ENCODE measurements at places on chromosomes 4 and X.

DNA sequence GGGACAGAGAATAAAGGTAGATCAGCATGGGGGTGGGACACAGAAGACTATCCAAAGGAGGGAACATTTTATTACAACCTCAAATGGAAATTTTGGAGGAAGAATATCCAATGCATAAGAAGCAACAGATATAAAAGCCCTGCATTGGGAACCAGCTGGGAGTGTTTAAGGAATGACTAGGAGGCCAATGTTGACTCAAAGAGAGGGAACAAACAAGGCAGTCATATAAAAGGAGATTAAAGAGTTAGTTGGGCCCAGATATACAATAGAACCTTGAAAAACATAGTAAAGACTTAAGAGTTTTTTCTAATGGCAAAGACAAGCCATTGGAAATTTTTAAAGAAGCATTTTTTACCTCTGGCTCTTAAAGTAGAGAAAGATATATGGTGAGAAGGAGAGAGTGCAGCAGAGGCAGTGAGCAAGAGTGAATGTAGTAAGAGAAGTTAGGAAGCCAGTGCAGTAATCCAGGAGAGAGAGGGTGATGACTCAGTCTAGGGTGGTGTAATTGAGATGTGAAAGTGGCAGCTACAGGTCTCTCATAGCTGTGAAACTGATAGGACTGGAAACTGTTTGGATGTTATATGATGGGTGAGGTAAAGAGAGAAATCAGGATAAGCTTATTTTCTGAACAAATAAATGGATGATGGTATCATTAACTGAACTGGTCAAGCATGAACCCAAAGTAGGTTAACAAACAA is 182.2 kb upstream of the ATOH1 start:
- no peak for DNase-seq

- no peak for DNase-seq
These were observed 51.8 kb downstream of the TMEM131L start for GRCh38 chr4:153518001-153518400.

DNA sequence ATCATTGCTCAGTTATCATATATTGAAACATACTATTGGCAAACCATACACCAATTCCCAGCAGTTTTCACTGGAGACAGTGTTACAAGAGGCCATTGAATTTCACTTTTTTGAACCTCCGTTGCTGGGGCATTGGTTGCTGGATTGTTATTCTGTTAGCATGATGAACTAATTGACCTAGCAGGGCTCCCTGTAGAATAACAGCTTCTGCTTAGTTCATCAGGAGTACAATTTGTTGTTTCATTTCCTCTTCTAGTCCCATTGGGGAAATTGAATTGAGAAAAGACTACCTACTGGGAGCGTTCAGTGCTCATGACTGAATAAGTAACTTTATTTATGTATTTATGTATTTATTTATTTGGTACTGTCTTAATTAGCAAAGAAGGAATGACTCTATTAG is 151.6 kb downstream of the SLIT2 start:
- no peak for DNase-seq

DNA sequence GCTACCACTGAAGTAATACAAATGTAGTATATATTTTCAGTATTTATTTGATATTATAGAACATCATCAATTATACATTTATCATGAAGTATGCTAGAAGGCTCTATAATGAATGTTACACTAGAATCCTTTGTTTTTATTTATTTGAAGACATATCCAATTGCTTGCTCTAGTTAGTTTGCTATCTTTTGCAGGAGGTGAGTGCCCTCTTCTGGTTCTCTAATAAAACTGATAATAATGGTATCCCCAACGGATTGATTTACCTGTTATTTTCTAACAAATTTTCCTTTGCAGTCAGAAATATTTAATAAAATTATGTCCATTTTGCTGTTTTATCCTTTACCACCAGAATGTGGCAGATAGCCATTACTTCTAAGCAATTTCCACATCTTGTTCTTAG is 274.3 kb upstream of the TACR3 start:
- no peak for DNase-seq

GRCh38 chrX:131633285-131633917 is 89.5 kb downstream of the OR13H1 start:
- DNase-seq = peak; percentile 59

DNA sequence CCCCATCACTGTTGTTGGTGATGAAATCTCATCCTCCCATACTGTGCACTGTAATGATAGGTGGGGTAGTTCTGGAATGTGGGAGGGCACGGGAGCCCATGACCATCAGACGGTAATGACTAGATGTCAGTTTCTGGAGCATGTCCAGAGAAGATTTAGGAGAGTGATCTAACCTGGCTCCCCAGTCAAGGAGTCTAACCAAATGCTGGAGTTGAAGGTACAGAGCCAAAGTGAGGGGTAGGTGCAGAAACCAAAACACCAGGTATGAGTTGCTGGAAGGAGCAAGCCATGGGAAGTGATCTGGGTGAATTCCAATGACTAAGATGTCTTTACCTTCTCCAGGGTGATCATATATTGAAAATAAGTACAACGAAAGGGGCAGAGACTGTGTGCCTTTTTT is 296.9 kb downstream of the INPP4B start:
- DNase-seq = no peak

GRCh38 chrX:12467321-12467720 is 323.9 kb upstream of the PRPS2 start:
- no peak for DNase-seq

- DNase-seq = no peak
These were observed 1504.5 kb upstream of the PCDH10 start for GRCh38 chr4:131644619-131645018.

DNA sequence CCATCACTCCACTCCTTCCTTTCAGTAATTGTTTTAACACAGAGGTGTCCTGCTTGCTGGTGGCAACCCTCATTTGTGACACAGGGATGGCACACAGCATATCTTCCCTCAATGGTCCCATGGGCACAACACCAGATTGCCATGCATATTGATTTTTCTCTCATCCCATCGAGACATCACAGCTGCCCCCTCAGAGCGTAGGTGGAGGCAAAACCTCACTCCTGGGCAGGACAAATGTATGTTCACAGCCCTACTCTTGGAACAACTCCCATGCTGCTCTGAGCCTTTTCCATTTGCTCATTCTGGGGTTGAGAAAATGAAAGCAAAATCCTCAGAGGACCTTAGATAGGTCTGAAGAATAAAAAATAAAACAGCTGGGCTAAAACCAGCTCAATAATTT is 172.2 kb downstream of the GABRB1 start:
- DNase-seq = no peak

DNA sequence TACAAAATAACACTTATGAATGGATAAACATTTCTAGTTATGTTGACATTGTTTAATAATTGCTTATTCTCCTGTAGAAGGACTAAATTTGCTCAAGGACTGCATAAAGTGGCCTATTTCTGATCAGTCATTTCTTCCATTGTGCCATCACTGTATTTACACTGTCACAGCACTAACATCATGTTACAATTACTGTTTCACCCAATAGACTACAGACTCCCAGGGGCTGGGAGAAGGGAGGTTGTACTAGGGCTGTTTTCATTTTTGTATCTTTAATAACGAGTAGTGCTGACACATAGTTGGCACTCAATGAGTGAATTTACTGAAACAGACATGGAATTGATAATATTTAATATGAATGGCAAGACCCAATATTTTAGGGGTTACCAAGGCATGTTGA is 139.5 kb downstream of the SLC10A7 start:
- DNase-seq = peak; percentile 17

DNA sequence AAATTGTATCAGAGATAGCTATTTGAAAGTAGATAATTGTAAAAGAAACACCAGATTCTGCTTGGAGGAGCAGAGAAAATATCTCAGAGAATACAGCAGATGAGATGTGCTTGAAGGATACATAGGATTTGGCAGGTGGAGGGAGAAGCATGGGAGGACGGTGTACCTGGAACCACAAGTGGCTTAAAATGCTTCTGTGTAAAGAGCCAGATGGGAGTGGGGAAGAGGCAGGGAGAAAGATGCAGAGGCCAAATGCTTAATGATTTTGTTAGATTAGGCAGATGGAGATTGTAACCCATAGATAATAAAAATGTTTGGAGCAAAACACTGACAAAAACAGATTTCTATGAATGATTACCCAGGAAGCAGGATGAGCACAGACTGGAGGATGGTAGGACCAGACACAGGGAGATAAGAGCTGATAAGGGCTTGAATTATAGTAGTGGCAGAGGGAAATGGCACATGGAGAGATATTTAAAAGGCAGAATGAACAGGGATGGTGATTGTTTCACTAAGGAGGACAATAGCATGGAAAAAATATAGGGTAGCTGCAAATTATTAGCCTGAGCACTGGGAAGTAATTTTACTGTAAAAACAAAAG is 145.7 kb upstream of the TBC1D9 start:
- no peak for DNase-seq

DNA sequence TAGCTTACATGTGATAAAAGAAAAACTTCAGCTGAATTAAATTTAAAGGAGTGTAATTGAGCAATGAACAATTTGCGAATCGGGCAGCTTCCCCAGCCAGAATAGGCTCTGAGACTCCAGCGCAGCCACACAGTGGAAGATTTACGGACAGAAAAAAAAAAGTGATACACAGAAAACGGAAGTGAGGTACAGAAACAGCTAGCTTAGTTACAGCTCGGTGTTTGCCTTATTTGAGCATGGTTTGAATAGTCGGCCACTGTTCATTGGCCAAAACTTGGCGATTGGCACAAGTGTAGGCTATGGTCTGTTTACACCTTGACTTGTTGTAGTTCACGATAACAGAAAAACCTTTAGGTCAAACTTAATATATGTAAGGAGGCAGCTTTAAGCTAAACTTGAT is 16.7 kb upstream of the SUPT20HL1 start:
- no peak for DNase-seq

GRCh38 chr4:133600008-133600407 is 450.9 kb downstream of the PCDH10 start:
- no peak for DNase-seq

DNA sequence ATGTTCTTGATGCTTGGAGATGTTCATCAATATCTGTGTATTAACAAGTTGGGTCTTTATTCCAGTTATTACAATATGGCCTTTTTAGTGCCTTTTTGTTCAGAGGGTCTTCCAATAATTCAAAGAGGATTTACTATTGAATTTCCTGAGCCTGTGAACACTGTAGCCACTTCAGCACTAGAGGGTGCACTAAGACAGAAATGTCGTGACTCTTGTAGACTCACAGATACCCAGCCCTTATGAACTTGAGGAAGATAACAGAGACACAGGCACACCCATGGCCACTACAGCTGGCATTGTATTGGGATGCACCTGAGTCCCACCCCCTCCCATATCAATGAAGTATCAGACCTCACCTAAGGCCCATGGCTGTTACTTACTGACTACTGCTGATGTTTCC is 54.4 kb upstream of the ACTRT1 start:
- no peak for DNase-seq

- no peak for DNase-seq
These were observed 466.1 kb downstream of the ADGRL3 start for GRCh38 chr4:61666244-61666643.

DNA sequence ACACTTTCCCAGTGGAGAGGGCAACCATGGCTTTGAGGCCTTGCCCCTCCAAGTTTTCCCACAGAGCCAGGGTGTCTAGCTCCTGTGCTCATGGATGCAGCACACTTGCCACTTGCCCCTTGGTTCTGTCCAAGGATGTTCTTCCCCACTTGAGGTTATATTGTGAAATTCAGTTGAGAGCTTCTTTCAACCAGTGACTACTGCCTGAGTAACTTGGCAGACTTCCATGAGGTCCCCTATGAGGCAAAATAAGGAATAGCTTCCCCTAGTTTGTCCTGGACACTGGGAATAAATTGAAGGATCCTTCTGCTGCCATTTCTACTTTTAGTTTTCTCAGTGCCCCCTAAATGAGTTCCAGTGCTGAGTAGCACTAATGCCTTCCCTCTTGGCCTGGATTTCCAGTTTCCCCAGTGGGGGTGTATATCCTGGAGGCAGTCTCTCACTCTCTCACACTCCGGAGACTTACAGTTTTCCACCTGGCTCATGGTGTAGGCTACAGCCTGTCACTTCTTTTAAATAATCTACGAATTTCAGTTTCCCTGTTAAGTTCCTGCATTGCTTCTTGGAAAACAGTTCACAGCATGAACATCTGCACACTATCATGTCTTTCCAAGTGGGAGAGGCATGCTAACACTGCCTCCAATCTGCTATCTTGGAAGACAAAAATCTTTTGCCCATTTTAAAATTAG is 36.4 kb upstream of the ADH4 start:
- no peak for DNase-seq

DNA sequence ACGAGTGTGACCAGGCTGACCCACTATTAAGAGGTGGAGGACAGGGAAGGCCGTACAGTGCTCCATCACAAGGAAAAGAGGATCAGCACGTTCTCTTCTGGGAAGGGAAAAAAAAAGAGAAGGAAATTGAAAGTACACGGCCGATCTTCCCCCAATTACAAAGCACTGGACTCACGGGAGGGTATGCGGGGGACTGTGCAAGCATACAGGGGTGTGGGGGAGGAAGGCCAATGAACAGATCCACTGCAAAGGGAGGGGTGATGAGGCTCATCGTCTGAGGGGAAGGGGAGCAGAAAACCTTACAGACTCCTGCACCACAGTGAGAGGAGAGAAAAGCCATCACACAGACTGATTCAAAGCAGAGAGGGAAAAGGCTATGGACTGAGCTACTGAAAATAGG is 1.1 kb downstream of the ELK1 start:
- DNase-seq = no peak

- DNase-seq = no peak
These were observed 1.2 kb upstream of the NEUROG2 start for GRCh38 chr4:112517067-112517634.

- DNase-seq = no peak
These were observed 32.0 kb upstream of the SMARCAD1 start for GRCh38 chr4:94175553-94176261.

GRCh38 chrX:44765556-44765955 is 78.3 kb upstream of the DUSP21 start:
- DNase-seq = no peak

DNA sequence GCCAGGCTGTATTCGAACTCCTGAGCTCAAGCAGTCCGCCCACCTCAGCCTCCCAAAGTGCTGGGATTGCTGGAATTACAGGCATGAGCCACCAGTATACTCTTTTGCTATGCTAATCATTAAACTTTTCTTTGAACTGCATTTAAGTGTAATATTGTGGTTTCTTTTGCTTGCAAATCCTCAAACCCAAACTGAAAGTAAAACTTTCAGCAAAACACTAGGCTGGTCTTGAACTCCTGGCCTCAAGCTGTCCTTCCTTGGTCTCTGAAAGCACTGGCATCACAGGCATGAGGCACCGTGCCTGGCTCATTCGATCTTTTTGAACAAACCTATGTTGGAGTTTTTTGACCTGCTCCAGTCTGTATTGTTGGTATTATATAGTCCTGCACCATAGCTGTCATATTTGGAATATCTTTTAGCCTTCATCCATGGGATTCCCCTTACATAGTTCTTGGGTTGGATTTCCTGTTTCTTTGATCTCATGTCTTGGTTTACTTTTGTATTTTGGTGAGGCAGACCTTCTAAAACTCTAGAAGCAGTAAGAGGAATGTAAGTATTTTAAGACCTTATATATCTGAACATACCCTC is 34.1 kb downstream of the MOB1B start:
- DNase-seq = no peak

DNA sequence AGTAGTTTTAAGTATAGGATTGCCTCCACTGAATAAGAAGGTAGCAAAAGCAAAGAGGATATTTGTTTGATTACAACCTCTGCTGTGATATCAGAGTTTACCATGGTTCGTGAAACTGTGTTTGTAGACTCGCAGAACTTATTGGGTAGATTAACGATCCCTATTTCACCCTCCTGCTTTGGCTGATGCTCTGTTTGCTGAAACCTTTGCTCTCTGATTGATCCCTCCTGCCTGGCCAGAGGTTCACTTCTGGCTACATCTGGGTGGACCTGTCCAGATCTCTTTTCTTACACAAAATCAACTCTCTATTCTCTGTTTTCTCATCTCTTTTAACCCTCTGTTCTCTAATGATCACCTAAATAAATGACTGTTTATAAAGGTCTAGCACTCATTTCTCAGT is 37.9 kb upstream of the TMEM192 start:
- DNase-seq = no peak
